ENCODE measurements at places on chromosomes 5 and 9. TPM values are rescaled to one million over a fixed set of nuclear protein-coding genes. Genes with fewer than 3 reads are reported as not detected.

DNA sequence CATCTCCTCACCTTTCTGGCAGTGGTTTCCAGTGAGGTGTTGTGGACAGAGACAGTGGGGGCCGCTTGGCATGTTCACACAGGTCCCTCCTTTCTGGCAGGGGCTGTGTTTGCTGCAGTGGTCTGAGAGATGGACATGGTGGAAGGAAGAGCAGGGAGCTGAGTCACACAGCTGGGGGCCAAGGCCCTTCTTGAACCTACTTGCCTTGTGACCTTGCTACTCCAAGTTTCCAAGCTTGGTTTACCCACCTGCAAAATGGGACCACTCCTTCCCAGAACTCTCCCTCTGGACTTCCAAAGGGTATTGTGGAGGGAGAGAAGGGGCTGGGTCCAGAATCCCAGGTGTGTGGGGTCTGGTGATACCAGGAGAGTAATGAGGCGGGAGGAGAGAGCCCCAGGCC lies 4.1 kb downstream of the F12 start:
- DNase-seq: no peak

- DNase-seq: no peak
Observed at GRCh38 chr9:96174371-96174770, 127.6 kb downstream of the HSD17B3 start.

Gene PRUNE2
- polyA plus RNA-seq: 16.4 TPM

GRCh38 chr5:135553688-135554462 lies 18.1 kb upstream of the NEUROG1 start:
- no peak for DNase-seq

DNA sequence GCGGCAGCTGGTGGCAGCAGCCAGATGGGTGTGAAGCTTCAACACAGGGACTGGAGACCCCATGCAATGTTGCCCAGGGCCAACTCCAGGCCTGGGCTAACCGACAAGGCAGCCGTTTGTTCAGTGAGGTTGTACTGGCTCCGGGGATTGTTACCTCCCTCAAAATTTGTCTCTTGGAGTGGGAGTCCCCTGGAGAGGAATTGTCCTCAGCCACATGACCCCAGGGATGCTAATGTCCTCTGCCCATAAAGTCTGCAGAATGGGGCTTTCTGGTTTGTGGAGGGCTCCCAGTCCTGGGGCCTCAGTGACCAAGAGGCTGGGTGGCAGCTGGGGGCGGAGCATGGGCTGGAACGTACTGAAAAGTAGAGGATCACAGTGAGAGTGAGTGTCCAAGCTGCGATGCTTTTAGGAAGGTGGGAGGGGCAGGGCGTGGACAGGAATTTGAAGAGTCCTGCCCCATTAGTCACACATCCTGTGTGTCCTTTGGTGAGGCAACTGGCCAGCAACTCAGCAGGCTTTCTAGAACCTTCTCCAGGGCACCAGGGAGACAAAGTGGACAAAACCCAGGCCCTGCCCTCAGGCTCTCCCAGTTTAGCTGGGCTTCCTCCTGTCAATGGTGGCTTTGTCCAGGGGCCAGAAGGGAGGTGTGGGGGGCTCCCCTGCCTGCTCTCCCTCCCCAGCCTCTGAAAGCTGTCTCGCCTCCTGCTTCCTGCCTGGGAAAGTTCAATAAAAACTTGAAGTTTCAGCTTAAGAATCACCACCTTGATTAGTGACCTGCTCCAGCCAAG lies 114.0 kb downstream of the NSG2 start:
- no peak for DNase-seq

Gene TMC1
- polyA plus RNA-seq: 1.3 TPM

Gene TICAM2
- polyA plus RNA-seq: 2.1 TPM

DNA sequence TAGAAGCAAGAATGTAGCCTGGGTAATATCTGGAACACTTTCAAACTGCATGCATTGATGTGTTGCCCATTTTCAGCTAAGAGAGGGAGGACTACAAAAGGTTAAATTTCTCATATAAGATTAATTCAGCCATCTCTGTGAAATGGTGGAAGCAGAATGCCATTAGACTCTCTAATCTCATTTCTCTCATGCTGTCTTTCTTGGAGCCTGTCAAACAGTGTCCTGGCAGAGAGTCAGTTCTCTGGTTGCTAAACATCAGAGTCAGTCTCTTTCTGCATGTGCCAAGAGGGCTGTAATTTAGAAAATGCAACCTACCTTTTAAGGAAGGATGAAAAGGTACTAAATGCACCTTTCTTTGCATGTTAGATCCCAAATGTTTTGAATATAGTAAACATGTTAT lies 910 bp upstream of the GARNL3 start:
- no peak for DNase-seq

DNA sequence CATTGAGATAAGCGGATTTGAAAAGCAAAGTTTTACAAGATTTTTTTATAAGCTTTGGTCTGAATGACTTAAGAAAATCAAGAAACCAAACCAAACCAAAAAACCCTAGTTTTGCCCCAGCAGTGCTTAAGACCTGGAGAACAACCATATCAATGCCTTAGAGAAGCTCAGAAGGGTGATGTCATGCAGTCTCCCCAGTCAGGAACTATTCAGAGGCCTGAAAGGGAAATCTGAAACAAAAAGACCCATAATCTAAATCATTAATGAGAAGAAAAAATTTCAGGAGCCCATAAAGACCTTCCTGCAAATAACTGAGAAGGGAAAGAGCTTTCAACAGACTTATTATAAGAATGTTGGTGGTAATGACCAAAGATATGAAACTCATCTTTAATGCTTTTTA lies 280.1 kb downstream of the MARCHF11 start:
- DNase-seq: no peak

DNA sequence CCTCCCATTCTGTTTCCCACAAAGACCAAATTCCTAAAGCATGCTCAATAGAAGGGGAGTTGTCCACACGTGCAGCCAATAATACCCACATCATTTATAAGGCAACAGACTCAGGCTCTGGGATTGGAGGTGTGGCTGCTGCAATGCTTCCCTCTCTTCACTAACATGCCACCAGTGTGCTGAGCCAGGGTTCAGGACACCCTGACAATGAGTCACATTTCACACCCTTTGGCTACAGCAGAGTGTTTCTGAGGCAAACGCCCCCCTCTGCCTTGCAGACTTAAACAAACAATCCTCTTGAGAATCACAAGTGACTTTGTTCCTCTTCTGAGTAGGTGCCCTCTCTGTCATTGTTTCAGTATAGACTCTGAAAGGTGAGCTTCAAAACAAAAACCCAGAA lies 189.3 kb upstream of the TLE4 start:
- DNase-seq: no peak

Measured in left kidney (tissue), 8 donors.